PC-9 (cell line): ENCODE measurements at places on chromosomes 1 and 21. TPM values are rescaled to one million over a fixed set of nuclear protein-coding genes. Genes with fewer than 3 reads are reported as not detected.

DNA sequence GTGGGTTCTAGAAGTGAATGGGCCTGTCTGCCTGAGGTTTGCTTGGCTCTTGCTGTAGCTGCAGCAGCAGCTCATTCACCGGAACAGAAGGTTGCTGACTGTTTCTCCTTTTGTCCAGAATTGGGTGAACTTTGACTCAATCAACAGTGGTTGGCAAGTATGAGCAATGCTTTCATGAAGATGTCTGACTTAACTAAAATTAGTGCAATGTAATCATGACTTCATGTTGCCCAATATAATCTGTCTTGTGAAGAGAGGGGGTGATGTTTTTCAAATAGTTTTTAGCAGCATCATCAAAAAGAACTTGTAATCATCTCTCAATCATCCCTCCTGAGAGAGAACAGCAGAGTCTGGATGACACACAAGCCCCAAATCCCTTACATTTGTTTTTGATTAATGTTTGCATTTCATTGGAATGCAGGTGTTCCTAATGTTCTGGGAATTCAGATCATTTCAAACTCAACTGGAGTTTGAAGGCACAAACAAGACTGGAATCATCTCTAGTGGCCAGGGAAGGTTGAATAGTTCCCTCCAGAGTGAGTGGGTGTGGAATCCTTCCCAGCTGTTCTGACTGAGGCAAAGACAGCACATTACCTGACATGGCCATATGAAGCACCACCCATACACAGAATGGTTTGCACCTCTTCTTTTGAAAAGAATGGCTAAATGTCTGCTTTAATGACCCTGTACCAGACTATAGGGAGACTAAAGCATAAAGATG lies 82.9 kb downstream of the HLX start:
- peak; percentile 69 for DNase-seq

DNA sequence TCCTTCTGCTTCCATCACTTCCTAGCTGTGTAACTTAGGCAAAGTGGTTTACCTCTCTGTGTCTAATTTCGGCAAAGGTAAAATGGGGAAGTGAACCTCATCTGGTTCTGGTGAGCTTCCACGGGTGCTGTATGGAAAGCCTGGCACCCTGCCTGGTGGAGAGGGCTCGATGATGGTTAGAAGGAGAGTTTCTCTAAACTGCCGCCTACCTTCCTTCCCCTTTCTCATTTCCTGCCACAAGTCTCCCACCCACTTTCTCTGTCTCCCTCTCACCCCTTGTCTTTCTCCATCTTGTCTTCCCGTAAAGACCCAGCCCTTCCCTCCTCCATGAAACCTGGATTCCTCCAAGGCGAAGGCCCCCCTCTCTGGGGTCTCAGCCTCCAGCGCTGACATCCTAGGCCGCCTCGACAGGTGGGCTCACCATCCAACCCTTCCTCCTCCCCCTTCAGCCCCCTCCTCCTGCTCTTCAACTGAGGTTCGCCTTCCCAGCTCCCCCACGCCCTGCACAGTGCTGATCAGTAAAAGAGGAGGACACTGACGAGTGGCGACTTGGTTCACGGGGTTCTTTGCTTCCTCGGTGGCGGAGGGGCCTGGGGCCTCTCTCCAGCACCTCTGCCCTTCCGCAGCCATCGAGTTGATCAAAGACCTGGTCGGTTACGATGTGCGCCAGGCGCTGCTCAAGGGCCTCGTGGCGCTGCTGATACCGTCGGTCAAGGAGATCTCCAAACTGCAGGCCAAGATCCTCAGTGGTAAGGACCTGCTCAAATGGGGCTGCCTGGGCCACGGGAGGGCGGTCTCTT lies 7.3 kb downstream of the RNU5D-1 start:
- DNase-seq: no peak

Gene FOXD2
- 0.35 and 0.48 TPM in 2 replicates for total RNA-seq

Gene STPG1
- total RNA-seq: 8.3 and 11.4 TPM in 2 replicates

- DNase-seq: no peak
Measured at GRCh38 chr1:245858022-245858721, 648.9 kb downstream of the SMYD3 start.

GRCh38 chr21:27261676-27262075 lies 294.8 kb upstream of the ADAMTS5 start:
- DNase-seq: no peak

Gene RIMKLA
- 0.35 and 0.48 TPM in 2 replicates for total RNA-seq

Gene TMPRSS15
- total RNA-seq: not detected in 2 replicates

Gene KIF17
- total RNA-seq: 1.2 and 1.7 TPM in 2 replicates

DNA sequence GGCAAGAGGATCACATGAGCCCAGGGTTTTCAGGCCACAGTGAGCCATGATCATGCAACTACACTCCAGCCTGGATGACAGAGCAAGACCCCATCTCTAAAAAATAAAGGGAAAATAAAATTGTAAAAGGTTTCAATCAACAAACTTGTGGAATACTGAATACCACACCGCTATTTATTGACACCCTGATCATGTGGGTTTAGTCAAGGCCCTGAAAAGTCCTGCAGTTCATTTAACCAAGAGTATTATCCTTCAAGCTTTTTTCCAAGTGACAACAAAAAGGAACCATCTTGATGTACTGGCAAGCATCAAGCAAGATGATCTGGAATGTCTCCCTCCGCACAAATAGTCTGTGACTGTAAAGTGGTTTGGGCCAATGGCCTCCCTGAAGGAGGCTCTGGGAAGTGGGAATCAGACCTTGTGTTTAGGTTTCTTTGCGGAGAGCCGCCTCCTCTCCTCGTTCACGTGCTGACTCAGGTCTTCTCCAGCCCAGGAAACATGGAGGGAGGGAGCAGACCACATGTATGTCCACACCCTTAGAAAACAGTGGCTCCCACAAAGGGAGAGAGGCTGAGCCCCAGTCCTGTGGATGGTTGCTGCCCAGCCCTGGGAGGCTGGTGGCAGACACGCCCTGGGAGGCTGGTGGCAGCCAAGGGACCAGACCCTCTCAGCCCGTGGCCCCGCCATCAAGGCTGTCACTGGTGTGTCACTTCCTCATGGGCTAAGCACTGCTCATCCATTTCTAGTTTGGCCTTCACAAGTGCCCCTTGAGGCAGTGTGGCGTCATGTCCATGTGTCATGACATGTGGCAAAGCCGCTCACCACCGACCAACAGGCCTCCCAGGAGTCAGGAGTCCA lies 56.7 kb downstream of the RIPK4 start:
- DNase-seq: no peak

DNA sequence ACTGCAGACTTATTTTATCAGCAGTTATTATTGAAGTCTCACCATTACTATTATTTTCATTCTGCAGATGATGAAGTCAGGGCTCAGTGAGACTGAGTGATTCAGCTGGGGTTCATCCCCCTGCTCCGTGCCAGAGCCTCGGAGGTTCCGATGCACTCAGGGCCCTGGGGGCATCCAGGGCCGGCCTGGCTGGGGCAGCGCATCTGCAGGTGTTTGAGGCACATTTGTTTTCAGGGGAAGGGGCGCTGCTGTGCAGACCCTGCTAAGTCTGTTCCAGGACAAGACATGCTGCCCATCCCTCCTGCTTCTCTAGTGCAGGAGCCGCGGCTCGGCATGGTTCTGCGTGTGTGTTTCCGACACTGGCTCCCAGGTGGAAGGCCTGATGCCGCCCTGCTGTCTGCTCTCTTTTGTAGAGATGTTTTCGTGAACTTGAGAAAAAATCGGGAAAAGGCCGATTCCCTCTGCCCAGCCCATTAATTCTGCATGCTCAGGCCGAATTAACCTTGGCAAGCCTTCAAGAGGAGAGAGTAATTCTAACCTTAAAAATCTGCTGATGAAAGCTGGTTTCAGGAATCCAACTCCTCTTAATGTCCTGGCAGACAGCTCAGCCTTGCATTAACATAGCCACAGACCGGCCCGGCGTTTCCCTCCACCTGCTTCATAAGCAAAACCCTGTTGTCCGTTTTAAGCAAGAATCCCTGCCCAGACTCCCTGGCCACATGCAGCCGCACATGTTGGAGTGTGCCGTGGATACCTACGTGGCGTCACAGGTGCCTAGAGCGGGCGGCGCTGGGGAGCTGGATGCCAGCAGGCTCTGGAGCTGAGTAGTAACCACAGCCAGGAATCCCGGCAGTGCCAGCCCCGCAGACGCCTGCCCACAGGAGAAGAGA lies 316.0 kb upstream of the VAMP3 start:
- DNase-seq: no peak

DNA sequence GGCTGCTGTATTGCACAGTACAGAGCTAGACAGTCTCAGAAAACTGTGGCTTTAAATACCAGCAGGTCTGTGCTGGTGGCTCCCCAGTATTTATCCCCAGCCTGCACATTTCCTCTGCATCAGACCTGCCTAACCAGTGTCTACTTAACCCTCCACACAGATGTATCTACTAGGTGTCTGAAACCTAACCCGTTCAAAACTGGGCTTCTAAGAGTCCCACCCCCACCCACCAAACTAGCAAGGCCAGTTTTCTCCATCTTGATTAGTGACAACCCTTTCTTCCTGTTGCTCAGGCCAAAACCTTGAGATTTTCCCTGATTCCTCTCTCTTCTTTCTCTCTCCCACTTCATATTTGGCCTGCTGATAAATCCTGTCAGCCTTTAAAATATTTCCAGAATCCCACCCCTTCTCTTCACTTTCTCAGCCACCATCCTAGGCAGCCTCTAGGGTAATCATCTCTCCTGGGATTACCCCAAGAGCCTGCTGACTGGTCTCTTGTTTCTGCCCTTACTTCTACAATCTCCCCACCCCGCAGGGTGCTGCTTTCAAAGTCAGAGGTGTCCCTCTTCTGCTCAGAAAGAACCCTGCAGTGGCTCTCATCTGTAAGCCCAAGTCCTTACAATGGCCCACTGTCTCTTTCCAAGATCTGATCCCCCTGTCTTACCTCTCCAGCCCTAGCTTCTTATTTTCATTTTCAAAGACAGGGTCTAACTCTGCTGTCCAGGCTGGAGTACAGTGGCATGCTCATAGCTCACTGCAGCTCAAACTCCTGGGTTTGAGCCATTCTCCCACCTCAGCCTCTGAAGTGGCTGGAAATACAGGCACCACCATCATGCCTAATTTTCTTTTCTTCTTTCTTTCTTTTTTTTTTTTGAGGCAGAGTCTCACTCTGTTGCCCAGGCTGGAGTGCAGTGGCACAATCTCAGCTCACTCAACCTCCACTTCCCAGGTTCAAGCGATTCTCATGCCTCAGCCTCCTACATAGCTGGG lies 45.2 kb downstream of the H3-3A start:
- peak; percentile 87 for DNase-seq

Gene GCSAML
- not detected in 2 replicates for total RNA-seq

DNA sequence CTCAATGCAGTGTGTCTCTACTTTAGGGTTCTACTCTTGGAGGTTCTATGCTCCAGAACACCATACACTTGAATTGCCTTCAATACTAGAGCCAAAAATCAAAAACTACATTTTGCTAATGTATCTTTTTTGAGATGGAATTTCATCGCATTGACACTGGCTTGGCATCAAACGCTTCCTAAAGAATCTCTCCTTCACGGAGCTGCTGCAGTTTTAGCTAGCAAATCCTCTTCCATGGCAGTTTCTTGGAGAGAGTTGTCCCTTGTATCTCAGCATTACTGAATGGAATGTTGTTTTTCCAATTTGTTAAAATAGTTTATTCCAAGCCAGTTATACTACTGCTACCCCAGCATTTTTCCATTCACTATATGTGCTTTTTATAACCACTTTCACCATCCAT lies 17.7 kb downstream of the SDCCAG8 start:
- no peak for DNase-seq
